ENCODE measurements at places on chromosomes 7 and 10.

DNA sequence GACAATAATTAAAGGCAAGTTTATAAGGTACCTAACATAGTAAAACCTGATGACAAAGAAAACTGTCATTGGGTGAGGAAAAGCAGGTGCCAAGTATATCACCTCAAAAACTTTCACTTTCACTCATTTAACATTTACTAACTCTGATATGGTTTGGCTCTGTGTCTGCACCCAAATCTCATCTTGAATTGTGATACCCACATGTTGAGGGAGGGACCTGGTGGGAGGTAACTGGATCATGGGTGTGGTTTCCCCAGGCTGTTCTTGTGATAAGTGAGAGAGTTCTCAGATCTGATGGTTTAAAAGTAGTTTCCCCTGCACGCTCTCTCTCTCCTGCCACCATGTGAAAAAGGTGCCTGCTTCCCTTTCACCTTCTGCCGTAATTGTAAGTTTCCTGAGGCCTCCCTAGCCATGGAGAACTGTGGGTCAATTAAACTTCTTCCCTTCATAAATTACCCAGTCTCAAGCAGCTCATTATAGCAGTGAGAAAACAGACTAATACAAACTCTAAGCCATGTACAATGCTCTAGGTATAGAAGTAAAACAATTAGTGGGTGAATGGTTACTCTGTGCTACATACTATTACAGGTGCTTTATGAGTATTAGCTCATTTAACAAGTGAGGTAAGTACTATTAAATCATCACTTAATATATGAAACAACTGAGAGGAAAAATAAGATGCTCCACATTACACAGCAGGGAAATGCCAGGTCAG lies 199.0 kb downstream of the CHCHD3 start:
- DNase-seq = no peak

GRCh38 chr10:93854975-93855374 lies 38.8 kb upstream of the SLC35G1 start:
- no peak for DNase-seq

DNA sequence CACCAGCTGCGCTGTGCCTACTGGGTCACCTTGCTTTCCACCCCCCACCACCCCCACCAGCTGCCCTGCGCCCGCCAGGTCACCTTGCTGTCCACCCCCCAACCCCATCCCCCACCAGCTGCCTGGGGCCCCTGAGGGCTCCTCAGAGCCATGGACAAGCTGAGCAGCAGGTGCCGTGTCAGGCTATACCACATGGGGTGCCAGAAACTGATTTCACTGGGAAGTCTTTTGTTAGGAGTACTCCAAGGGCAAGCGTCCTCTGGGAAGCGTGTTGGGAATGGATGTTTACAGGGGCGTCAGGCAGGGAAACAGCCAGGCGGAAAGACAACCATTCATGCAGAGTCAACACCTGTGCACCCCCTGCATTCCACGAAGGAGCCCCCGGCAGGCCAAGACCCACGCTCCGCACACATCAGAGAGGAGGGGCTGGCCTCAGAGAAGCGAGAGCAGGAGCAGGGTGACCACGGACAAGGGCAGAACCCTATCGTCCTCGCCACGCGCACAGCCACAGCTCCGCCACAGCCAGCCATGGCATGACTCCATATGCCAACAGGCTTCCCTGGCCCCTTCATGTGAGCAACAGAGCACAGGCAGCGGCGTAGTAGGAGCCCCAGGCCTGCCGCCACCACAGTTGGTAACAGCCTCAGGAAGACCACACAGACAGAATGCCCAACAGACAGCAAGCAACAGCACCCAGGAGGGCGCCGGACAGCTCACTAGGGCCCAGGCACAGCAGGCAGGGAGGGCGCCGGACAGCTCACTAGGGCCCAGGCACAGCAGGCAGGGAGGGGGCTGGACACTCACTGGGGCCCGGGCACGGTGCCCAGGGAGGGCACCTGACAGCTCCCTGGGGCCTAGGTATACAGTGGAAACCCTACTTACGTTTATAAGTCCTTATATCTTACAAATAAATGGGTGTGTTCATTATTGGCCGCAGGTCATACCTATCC lies 180.8 kb downstream of the MAD1L1 start:
- no peak for DNase-seq

- no peak for DNase-seq
These were observed 185.3 kb downstream of the RPS24 start for GRCh38 chr10:78218798-78219490.
